Activated CD4-positive, alpha-beta T cell treated with anti-CD3 and anti-CD28 coated beads, Interleukin-2, amount 10 ng/mL, durations not matched to agents 7 days and 5 days (primary cell): ENCODE measurements at places on chromosomes 12 and 14. TPM values are rescaled to one million over a fixed set of nuclear protein-coding genes. Genes with fewer than 3 reads are reported as not detected.

DNA sequence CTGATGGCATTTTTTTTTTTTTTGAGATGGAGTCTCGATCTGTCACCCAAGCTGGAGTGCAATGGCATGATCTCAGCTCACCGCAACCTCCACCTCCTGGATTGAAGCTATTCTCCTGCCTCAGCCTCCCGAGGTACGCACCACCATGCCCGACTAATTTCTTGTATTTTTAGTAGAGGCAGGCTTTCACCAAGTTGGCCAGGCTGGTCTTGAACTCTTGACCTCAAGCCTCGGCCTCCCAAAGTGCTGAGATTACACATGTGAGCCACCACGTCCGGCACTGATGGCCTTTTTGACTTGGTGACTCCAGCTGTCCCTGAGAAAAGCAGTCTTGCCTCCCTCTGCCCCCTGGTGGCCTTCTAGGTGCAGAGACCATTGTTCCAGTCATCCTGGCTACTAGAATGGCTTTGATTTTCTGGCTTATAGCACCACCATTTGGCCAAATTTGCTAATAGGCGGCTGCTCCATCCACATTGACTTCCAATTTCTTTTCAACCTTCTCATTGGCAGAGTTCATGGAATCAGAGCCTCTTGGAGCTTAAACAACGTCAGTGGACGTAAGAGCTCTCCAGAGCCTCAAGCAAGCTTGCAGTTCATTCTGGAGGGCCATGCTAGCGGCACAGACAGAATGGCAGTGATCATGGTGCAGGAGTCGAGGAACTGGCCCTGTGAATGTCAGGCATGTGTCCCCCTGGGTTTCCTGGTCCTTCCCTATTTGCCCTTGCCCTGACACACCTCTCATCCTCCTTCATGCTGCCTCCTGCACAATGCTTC, 25.4 kb upstream of the EIF4B start:
- peak; percentile 89 for DNase-seq

DNA sequence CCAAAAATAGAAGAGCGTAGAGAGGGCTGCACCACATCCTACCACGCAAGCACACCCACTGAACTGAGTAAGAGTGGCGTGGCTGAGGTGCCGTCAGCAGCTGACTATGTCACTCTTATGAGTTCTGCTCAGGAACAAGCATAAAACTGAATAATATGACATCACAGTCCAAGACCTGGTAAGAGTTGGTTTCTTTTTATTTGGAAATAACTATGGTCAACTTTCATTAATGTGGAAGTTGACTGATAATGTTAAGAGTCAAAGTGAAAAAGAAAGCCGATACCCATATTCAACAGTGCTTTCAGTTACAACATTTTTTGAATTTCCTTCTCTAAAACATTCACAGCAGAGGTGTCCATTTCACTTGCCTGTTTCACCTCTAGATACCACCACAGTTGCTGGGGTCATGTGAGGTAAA, 44.6 kb downstream of the GNS start:
- no peak for DNase-seq

Gene OTX2
- not detected for total RNA-seq

GRCh38 chr12:64258576-64258975, 36.5 kb upstream of the KICS2 start:
- DNase-seq = no peak

DNA sequence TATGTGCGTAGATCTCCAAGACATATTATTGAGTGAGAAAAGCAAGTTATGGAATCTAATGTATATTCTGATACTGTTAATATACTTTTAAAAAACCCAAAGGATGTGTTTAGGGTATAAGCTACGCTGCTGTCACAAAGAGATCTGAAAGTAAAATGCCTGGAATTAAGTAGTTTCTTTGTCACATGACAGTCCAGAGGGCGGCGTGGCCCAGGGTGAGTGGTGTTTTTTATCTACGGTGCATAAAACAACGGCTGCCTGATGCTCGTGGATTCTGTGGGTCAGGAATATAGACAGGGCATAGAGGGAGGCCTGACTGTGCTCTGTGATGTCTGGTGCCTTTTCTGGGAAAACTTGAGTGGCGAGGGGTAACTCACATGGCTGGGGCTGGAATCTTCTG, 21.3 kb downstream of the TMEM120B start:
- no peak for DNase-seq
